ENCODE measurements at places on chromosomes 13 and 19.

- DNase-seq = no peak
Observed at GRCh38 chr13:74706801-74707200, 572.6 kb upstream of the KLF12 start.

- no peak for DNase-seq
Observed at GRCh38 chr19:21856773-21857514, 21.0 kb upstream of the ZNF43 start.

DNA sequence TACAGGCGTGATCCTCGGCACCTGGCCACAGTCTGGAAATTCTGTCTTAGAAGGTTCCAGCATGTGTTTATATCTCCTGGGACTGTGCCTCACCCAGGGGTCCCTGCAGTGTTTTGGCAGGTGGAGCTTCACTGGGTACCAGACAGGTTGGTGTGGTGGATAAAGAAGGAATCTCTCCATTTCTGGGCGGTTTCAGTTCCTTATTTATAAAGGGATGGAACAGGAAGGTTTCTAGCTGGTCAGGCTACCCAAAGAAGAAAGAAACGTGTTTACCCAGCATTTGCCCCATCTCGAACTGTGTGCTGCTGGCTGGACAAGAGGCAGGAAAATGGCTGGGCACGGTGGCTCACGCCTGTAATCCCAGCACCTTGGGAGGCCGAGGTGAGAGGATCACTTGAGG is 9.8 kb downstream of the PNPLA6 start:
- no peak for DNase-seq

DNA sequence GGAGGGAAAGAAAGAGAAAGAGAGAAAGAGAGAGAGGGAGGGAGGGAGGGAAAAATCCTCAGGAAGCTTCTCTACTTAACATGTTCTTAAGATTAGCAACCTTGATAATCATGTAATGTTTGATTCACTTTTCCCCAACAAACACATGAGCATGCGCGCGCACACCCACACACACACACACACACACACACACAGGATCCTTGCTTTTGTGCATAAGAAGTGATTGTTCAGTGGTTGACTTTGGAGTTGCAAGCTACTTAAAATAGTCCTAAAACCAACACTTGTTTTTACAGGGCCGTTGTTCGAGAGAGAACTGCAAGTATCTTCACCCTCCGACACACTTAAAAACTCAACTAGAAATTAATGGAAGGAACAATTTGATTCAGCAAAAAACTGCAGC is 100.0 kb upstream of the RAP2A start:
- no peak for DNase-seq

DNA sequence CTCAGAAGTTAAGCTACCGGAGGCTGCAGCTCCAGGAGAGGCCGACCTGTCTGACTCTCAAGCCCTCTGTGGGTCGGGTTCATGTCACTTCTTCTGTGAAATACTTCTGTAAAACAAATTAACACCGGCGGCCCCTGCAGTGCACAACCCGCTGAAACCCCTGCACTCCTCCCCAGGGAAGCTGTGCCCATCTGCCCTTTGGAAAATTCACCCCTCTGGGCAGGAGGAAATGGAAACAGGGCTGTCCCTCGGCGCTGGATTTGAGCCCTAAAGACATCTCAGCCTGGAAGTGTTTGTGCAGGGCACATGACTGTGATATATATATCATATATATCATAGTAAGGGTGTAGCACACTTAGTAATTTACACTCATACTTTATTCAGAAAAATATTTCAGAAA is 415.3 kb downstream of the IRS2 start:
- no peak for DNase-seq

DNA sequence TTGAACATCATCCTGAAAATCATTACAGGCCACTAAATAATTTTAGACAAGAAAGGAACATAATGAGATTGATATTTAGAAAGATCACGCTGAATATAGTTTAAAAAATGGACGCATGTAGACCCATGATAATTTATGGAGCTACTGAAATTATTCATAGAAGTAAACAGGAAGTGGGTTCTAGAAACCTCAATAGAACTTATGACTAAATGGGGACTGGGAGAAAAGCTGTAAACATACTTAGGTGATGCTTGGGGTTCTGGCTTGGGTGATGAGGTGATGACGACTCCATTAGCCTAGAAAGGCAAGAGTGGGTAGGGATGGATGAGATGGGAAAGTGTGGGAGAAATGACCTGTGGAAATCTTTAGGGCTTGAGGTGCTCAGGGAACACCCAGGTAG is 484.0 kb downstream of the MYO16 start:
- DNase-seq = no peak

DNA sequence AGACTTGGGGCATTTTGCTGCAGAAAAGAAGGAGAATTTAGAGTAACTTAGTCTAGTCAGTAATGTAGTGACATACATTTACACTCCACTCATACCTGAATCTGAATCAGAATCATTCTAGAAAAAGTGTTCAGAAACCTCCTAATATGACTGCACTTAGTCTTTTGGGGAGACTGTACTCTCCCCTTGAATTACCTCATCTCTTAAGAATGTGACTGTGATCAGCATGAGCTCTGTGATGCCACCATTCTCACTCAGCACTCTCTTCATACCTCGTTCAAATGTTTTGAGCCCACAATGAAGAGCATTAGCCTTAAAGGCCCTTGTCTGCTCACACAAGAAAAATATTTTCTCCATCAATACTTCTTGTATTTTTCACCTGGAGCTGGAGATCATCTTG is 229.4 kb downstream of the FGF14 start:
- DNase-seq = no peak

DNA sequence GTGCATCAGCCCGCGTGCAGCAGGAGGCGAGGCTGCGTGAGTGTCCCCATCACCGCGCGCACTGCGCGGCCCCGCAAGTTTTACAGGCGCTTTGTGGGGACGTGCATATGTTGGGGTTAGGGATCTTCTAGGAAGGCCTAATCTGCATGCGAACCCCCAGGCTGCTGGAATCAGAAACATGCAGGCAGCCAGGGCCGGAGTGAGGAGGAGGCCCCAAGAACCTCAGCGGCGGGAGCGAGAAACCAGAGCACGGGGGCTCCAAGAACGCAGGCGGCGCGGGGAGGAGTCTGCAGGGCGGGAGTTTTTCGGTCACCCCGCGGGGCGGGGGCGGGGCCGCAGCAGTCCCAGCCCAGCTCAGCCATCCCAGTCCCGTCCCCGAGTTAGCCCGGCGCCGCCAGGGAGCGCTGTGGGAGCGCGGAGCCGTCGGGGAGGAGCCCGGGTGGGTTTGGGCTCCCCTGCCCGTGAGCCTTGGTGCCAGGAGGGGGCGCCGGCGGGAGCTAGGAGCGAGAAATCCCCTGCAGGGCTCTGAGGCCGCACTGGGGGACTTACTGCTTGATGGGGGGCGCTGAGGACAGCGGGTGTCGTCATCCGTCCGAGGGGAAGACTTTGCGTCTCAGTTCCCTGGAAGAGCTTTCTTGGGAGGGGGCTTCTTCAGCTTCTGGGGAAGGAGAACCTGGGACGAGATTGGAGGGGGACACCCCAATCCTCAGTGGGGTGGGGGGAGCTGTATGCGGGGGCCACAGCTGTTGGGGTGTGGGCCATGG is 933 bp upstream of the NRTN start:
- peak; percentile 83 for DNase-seq

DNA sequence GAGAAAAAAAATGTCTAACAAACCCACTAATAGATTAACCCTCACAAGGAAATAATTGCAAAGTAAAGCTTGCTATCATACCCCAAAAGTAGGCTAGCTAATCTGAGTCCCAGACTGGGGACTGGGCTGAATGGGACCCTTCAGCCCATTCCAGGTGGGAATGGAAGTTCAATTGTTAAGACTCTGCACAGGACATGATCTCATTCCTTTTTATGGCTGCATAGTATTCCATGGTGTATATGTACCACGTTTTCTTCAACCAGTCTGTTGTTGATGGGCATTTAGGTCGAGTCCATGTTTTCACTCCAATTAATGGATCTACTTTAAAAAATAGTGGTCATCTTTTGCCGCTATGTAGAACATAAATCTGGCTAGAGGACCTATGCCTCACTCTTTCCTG is 17.9 kb downstream of the OR7A5 start:
- no peak for DNase-seq

DNA sequence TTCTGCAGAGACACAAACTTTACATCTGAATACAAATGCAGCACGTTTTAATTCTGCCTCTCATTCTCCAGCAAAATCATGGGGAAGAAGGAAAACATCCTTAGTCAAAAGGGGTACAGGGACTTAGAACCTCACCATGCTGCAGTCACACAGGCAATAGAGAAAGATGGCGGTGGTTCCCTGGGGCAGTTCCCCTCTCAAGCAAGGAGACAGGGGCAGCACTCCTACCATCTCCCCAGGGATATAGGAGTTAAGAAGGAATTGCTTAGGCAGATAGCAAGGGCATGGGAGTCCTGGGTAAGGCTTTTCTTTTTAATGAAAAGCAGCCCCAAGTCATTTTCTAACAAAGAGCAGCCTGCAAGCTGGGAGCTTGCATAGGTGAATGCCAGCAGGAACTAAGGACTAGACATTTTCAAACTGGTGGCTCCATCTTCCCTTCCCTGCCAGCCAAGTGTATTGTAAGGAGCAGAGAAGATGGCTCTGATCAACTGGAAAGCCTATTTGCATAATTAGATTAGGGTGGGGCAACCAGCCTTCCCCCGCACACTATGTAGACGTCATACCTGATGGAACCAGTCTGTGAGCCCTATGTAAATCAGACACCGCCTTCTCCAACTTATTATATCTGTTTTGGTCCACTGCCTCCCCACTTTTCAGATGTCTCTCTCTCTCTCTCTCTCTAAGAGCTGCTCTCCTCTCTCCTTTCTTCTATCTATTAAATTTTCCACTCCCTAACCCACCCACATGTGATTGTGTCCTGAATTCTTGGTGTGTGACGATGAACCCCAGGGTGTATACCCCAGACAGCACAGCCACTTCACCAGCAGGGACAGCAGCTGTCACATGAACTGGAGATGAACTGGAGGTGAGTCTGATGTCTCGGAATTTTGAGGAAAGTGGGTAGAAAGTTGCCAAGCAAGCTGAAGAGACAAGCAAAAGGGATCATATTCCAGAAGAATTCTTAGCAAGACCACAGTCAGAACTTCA is 514.5 kb downstream of the IRS2 start:
- DNase-seq = no peak

GRCh38 chr13:96984051-96984508 is 10.2 kb downstream of the OXGR1 start:
- no peak for DNase-seq

GRCh38 chr13:51637852-51638215 is 53.6 kb downstream of the WDFY2 start:
- DNase-seq = no peak

- no peak for DNase-seq
Observed at GRCh38 chr13:70253834-70254233, 145.6 kb upstream of the KLHL1 start.
